Kidney epithelial cell (primary cell): ENCODE measurements at places on chromosomes 11 and 22.
A peak's percentile ranks its signal among the peaks of the same experiment; 100 is the strongest.

GRCh38 chr11:105734426-105734825, 124.6 kb downstream of the GRIA4 start:
- no peak for DNase-seq

- DNase-seq = no peak
These were observed 125.7 kb upstream of the C11orf58 start for GRCh38 chr11:16612566-16613261.

GRCh38 chr11:68581439-68581838, 102.9 kb upstream of the GAL start:
- DNase-seq = no peak

- no peak for DNase-seq
These were observed 181.6 kb downstream of the MSANTD4 start for GRCh38 chr11:105840391-105840790.

DNA sequence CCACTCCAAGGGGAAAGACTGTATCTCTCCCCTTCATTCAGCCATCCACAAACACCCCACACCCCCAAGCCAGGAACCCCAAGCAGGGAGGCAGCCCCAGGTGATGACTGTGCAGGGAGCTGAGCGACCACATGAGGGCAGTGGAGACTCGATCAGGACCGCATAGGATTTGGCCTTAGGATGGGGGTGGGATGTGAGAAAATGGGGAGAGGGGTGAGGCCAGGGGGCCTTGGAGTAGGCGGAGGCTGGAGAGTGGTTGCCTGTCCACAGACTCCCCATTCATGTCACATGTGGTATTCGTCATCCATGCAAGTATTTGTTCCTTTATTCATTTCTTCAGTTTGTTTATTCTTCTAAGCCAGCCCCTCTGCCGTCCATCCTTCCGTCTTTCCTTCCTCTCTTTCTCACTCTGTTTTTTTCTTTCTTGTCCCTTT, 2.7 kb upstream of the RHOD start:
- no peak for DNase-seq

GRCh38 chr11:61477727-61478148, 30.8 kb upstream of the LRRC10B start:
- DNase-seq = no peak

- DNase-seq = no peak
These were observed 50.2 kb downstream of the IGF2 start for GRCh38 chr11:2088746-2089535.

- no peak for DNase-seq
These were observed 412.6 kb downstream of the TENM4 start for GRCh38 chr11:79028225-79028624.

GRCh38 chr22:43620197-43620596, 191.9 kb downstream of the EFCAB6 start:
- DNase-seq = no peak

GRCh38 chr11:62450543-62451240, 31.9 kb downstream of the SCGB1A1 start:
- DNase-seq = no peak

DNA sequence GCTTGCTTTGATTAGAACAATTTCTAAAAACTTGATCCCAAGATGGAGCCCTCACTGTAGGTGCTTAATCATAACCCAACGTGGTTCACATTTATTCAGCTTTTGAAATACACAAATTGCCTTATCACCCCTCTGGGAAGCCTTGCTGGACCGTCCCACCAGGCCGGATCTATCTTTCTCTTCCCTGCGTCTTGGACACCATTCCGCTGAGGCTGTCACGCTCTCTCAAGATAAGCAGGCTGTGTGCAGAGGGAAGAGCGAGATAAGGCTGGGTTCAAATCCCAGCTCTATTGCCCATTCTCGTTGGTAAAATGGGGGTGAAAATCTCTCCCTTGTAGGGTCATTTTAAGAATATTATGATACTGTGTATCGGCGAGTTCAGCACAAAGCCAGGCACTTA, 20.5 kb upstream of the TP53I11 start:
- no peak for DNase-seq

DNA sequence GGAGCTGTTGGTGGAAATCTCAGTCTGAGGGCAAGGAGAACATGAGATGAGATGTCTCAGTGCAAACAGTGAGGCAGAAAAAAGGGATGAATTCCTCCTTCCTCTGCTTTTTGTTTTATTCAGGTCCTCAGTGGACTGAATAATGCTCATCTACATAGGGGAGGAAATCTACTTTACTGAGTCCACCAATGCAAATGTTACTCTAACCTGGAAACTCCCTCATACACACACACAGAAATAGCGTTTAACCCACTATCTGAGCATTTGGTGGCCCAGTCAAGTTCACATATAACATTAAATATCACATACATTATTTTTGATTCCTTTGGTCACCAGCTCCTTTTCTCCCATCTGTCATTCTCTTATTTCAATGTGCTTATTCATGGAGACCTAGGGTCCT, 418.8 kb downstream of the TMEM135 start:
- DNase-seq = no peak

- no peak for DNase-seq
These were observed 18.6 kb downstream of the PPP6R2 start for GRCh38 chr22:50361688-50362087.

- DNase-seq = no peak
These were observed 15.4 kb downstream of the BAD start for GRCh38 chr11:64268893-64269539.

- no peak for DNase-seq
These were observed 42.0 kb upstream of the TTC36 start for GRCh38 chr11:118485273-118485672.

DNA sequence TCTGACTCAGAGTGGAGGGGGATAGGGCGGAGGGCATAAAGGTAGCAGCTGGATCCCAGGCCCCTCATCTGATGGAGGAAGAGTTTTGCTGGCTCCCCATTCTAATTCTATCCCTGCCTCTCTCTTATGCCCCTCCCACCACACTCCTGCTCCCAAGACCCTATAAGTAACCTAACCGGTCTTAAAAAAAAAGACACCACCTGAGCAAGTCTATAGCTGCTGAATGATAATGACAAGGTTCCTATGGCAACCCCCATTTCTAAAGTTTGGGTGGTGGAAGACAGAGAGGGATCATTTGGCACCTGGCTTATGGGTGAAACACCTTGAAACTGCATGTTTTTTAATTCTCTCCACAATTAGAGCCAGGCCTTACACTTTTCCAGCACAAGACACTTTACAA, 69.6 kb downstream of the LARGE1 start:
- DNase-seq = no peak

GRCh38 chr11:73431396-73431795, 55.2 kb downstream of the RELT start:
- DNase-seq = peak; percentile 14

GRCh38 chr11:68340003-68340767, 27.8 kb downstream of the LRP5 start:
- DNase-seq = no peak

DNA sequence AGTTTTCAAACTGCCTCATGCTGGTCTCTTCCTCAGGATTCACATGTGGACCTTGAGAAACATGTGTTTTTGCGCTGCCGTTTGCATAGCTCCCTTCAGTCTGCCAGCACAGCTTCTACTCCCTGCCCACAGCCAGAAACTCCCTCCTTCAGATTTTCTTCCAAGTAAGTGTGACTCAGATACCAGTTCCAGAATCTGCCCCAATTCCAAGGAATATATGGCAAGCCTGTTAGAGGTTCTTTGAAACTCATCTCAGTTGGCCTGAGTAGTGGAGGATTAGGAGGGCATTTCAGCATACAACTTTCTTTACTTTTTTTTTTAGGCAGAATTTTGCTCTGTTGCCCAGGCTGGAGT, 67.1 kb downstream of the SNX19 start:
- DNase-seq = no peak

GRCh38 chr11:42802201-42802899, 509.4 kb upstream of the API5 start:
- no peak for DNase-seq

- peak; percentile 14 for DNase-seq
These were observed 213.1 kb downstream of the INSC start for GRCh38 chr11:15327786-15328231.

GRCh38 chr11:14288189-14288935, 70.6 kb downstream of the RRAS2 start:
- DNase-seq = peak; percentile 72

DNA sequence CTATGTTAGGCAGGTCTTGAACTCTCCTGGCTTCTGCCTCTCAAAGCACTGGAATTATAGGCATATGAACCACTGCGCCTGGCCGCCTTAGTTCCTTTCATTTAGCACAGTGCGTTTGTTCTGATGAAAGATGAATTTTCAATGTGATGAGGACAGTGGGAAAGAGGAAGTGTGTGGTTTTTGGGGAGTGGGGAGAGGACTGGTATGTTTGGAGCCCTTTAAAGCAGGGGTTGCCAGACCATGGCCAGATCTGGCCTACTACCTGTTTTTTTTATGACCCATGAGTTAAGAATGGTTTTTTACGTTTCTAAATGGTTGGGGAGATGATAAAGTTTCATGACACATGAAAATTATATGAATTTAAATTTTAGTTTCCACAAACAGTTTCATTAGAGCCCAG, 12.5 kb downstream of the ATXN10 start:
- DNase-seq = no peak

- DNase-seq = no peak
These were observed 2.9 kb upstream of the SERPINH1 start for GRCh38 chr11:75558939-75559843.

GRCh38 chr22:37431366-37431765, 4.1 kb upstream of the ELFN2 start:
- no peak for DNase-seq

DNA sequence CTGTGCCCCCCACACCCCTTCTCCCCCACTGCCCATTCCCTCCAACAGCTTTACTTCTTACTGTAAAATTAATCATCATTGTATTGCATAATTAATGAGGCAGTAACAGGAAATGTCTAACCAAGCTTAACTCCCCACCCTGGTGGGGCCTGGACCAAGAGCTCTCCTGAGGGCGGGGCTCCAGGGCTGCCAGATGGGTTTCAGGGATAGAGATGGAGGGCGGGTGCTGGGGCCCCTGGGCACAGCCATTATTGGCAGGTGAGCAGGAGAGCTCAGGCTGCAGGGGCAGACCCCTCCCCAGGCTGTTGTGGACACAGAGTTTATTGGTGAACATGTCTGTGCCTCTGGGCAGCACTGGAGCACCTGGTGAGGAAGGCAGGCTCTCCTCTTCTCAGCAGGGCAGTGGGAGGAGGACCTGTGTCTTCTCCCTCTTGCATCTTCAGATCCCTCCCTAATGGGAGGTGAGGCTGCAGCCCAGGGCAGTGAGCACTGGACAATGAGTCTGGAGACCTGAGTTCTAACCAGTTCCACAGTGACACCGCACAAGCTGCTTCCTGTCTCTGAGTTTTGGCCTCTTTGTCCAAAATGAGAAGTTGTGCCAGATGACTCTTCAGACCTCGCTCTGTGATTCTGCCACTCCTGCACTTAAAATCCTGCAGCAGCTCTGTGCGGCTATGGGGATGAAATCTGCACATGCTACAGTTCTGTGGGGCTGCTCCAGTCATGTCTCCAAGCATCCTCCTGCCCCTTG, 233.3 kb downstream of the CEP164 start:
- no peak for DNase-seq

- no peak for DNase-seq
These were observed 39.7 kb upstream of the GLYAT start for GRCh38 chr11:58771458-58771855.

- no peak for DNase-seq
These were observed 58.9 kb downstream of the FBXO7 start for GRCh38 chr22:32533265-32534111.

DNA sequence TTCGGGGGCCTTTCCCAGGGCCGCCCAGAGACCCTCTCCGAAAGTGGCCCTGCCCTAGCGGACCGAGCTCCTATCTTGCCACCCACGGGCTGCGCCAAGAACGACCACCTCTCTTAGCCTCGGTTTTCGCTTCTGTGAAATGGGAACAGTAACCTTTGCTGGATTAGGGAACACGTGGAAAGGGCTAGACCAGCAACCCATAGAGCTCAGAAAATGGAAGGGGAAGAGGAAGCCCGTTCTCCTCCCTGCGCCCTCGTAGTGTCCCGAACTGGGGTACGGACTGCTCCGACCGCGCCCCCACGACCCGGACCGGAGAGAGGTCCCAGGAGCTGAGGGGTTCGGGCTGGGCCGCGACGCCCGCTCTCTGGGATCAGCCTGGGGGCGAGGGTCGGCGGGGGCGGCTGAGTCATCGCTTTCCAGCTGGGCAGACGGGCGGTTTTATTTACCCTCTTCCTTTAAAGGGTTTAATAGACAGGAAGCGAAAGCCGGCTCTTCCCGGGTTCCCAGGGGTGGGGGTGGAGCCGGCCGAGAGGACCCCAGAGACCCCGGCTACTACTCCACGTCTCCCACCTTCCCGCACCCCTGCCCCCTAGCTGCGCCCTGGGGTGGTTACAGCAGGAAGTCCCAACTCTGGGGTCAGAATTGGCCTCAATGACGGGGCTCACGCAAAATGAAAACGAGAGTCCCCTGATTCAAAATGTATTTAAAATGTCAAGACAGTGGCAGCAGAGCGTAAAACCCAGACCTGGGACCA, 907 bp upstream of the PHLDA2 start:
- no peak for DNase-seq

DNA sequence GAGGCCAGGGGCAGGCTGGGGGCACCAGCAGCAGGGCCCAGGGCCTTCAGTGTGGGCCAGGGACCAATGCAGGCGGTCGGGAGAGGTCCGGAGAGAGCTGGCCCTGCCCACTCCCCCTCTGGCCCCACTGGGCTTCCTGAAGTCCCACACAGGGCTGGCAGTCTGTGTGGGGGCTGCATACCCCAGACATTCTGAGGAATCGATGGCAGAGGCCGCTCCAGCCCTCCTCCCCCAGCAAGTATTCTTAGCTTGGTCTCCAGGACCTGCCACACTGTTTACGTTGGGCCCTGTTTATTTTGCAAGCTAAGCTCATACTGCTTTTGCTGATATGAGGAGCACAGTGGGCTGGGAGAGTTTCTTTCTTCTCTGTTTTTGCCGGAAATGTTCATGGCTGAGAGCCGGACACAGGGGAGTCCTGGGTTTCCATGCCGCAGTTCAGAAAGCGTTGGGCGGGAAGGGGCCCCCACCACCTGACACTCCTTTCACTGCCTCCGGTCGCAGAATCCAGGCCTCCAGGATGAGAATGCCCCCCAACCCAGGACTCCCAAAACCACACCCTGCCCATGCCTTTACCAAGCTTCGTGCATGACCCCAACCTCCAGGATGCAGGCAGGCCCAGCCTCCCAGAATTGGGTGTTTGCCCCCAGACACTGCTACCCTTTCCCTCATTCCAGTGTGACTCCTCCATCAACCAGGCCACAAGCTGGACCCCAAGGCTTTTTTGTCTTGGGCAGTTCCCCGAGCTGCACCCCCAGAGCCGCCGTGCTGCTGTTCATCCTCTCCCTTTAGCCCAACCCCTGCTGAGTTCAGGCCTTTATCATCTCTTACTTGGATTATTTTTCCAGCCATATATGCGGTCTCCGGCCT, 81.8 kb upstream of the KCNQ1OT1 start:
- no peak for DNase-seq

GRCh38 chr11:129950101-129951091, 52.2 kb downstream of the PRDM10 start:
- no peak for DNase-seq

DNA sequence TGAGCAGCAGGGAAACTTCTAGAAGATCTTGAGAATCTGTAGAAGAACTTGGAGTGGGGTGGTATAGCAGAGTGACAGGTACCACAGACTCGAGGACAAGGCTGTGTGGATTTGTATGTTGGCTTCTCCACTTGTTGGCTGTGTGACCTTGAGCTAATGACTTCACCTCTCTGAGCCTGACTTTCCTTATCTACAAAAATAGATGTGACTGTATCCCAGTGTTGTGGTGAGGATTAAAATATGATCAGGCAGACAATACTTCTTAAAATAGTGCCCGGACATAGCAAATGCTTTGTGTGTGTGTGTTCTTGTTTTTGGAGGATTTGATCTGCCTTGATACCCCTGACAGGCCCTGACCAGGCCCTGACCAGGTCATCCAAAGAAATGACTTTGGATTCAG, 40.8 kb downstream of the MYO18B start:
- DNase-seq = no peak
